A172 (cell line): ENCODE measurements at places on chromosomes 4 and X. TPM values are rescaled to one million over a fixed set of nuclear protein-coding genes. Genes with fewer than 3 reads are reported as not detected.

DNA sequence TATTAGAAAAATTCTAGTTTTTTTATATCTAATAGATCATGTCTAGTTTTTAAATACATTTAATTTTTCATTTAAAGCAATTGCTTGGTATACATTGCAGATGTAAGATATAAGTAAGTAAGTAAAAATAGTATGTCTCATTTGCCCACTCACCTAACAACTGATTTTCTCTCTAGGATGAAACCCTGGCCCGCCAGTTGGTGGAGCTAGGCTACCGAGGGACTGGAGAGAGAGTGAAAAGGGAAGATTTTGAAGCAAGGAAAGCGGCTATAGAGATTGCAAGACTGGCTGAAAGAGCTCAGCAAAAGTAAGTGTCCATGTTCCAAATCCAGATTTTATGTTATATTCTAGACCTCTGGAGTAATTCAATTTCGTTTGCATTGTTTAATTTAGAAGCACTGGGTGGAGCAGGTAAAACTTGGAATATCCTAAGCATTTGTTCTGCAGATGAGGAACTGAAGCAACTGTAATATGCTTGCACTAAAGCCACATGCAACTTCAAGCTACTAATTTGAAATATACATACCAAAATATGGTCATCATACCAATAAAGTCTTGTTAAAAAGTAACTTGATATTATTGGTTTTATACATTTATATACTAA, 27.1 kb downstream of the CFAP299 start:
- DNase-seq = peak; percentile 8

DNA sequence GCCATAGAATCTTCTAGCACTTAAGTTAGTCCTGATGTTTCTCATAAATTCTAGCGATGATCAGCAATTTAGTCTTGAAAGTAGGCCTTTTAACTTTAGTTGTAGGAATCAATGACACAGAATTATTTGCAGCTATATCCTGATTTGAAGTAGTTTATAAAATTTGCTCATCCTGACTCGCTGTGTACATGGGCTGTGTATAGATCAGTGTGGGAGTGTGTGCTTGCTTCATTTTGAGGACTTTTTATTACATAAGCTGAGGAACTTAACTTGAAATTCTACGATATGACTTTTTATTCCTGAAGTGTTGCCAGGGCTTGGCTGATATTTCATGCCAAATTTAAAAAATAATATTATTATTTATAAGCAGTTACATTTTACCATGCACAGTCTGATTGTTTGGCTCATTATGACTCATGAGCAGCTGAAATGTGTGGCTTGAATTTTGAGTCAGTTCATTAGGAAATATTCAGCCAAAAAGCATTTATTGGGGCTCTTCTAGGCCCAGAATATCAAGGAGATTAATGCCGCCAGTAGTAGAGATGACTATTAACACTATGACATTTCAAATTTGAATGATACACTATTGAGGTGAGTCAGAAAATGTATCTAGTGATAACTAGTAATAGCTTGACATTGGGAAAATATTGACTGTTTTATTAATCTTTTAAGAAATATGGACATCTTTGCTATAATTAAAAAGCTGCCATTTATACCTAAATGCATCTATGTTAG, 128.9 kb upstream of the LIMCH1 start:
- no peak for DNase-seq

GRCh38 chr4:168319486-168320019, 1.0 kb upstream of the DDX60 start:
- DNase-seq = no peak

DNA sequence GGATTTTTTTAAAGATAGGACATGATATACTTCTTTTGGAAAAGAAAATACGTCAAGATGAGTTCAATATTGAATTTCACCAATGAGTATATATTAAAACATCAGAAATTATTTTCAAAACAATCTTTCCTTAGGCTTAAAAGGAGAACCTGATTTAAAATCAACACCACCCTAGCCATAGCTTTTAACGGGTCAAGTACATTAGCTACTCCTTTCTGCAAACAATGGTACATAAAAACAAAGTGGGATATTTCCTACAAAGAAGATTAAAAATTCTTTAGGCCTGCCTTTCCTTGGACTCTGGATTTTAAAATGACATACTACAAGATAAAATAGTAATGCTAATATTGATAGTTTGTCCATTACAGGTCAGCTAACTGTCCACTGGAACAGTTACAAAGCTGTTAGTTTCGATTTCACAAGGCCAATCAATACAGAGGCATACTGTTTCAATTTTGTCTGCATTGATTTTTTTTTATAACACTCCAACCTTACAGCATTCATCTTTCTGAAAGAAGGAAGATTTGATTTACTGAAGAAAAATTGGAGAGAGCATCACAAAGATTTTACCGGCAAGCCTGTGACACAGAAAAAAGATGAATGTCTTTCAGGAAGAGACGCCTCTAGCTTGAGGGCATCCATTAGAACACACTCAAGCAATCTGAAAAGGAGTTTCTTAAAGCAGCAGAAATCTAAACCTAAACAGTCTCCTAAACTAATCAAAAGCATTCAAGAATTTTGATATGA, 97.2 kb downstream of the MAB21L2 start:
- peak; percentile 1 for DNase-seq

DNA sequence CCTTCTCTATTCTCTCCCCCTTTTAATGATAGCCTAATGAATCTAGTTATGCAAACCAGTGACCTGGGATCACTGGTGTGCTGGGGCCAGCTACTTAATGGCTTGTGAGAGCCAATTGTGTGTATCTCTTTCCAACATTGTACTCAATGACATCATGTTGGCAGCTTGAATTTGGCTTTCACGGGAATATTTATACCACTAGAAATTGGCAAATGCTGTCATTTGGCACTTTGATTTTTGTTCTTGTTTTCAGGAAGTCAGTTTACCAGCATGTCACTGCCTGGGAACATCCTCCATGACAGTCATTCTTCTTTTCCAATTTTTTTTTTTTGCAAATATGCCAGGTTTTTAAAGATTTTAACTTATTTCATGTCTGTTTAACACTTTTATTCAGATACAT, 1685.3 kb downstream of the STIM2 start:
- no peak for DNase-seq

- DNase-seq = no peak
Observed at GRCh38 chr4:189505380-189505779, 435.3 kb upstream of the FRG1 start.

DNA sequence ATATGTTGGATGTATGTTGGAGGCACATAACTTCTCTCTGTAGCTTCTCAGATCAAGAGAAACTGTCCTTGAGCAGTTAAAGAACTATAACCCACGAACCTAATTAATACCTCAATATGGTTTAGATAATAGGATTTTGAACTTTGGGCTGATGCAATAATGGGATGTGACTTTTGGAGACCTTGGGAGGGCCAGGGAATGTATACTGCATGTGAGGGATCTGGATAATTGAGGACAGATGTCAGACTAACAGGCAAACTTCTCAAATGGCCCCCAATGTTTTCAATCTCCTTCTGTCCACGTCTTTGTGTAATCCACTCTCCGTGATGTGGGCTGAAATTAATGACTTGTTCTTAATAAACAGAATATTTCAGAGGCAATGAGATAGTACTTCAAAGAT, 202.2 kb upstream of the FAT4 start:
- DNase-seq = no peak

DNA sequence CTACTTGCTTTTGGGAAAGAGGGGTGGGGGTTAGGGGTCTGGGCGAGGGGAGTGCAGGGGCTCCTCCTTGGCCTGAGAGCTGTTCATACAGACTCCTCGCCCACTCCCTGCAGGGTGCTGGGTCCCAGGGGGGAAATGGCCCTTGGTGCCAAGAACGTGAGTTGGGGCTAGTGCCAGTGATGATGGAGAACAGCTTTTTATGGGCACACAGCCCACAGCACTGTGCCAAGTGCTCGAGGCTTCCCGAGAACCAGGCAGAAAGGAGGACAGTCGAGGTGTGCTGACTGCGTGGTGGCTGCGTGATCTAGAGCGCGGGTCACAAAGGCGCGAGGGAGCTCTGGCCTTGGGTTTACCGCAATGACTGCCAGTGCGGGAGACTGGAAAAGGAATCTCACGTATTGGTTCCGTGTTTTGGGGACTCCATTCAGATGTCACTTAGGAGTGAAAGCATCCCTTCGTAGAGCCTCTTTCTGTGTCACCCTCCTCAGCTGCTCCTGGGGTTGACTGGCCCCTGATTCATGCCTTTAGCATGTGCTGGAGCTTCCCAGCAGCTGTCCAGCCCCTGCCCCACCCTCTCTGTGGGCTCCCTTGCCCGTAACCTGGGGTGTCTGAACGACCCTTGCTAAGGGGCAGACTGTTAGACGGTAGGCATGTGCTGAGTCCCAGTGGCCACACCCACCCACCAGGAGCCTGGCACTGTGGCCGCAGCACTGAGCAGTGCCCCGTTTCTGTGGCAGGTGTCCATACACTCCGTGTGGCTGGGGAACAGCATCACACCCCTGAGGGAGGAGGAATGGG, 20.9 kb upstream of the MSANTD1 start:
- peak; percentile 37 for DNase-seq

DNA sequence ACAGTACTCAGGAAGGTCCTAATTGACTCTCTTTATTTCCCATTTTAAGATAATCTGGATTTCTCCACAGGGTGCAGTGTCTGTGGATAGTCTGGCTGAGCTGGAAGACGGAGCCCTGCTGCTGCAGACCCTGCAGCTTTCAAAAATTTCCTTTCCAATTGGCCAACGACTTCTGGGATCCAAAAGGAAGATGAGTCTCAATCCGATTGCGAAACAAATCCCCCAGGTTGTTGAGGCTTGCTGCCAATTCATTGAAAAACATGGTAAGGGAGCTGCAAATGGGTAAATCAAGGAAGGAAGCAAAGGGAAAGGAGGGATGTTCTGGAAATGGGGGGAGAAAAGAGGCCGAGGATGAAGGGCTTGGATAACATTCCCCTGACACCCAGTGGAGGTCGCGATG, 26.0 kb downstream of the ARHGAP36 start:
- no peak for DNase-seq

DNA sequence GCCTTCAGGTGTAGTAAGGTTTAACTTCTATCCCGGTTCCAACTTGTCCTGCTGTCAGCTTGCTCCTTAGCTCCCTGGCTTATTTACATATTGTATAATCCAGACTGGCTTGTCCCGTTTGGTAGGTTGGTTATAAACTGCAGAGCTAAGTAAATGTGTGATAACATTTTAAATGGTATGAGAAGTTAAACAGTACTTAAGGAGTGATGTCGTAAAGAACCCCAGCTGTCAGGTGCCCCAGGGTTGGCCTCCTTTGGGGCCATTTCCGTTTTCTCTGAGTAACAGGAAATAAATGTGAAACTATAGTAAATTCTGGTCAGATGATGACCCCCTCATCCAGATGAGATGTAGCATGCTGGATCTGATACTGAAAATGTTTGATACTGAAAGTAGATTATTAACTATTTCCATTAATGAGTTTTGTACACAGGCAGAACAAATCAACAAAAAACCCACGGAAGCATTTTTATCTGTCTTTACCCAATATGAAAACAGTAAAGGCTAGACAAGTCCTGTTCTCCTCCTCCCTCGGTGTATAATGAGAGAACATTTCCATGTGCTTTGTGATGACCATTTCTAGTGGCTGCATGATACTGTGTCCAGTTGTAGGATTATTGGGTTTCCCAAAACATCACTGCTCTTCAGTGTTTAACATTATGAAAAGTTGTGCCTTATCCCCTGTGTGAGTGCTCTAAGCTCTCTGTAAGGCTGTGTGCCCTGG, 22.4 kb downstream of the GAB1 start:
- DNase-seq = peak; percentile 70

GRCh38 chr4:24094726-24095125, 204.9 kb upstream of the PPARGC1A start:
- no peak for DNase-seq

GRCh38 chr4:34643476-34643875, 1600.8 kb downstream of the ARAP2 start:
- DNase-seq = no peak

- DNase-seq = no peak
Observed at GRCh38 chr4:1746919-1747602, 25.7 kb downstream of the TACC3 start.

GRCh38 chr4:3834186-3834662, 68.0 kb downstream of the ADRA2C start:
- DNase-seq = no peak

- DNase-seq = no peak
Observed at GRCh38 chr4:43765514-43765913, 683.1 kb downstream of the KCTD8 start.

- no peak for DNase-seq
Observed at GRCh38 chrX:5031792-5032191, 1196.9 kb downstream of the NLGN4X start.

GPR82 gene
- not detected in 2 replicates for total RNA-seq

AKAP4 gene
- total RNA-seq = not detected in 2 replicates

P2RY8 gene
- total RNA-seq = not detected in 2 replicates

TRO gene
- 3.3 and 6.3 TPM in 2 replicates for total RNA-seq

AMER1 gene
- 2.8 and 3.1 TPM in 2 replicates for total RNA-seq

EXOC1L gene
- not detected in 2 replicates for total RNA-seq

ARMCX2 gene
- 25.5 and 31.3 TPM in 2 replicates for total RNA-seq

PABPC1L2B gene
- not detected in 2 replicates for total RNA-seq
